ENCODE measurements at places on chromosomes 6 and 20.

DNA sequence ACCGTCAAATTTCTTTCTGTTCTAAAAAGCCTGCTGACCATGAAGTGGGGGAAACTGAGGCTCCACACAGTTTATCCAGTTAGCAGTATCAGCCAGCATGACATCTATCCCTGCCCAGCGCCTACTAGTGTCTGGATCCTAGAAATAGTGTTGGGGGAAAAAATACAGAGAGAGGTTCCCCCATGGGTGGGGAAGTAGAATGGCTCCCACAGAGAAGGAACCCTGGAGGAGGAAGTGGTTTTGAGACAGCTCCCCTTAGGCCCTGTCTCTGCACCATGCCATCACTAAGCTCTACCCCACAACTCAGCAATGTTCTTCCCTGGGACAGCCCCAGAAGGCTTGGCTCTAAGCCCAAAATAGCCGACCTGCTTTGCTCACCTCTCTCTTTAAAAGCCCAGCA lies 153.4 kb downstream of the MBOAT1 start:
- DNase-seq = no peak

DNA sequence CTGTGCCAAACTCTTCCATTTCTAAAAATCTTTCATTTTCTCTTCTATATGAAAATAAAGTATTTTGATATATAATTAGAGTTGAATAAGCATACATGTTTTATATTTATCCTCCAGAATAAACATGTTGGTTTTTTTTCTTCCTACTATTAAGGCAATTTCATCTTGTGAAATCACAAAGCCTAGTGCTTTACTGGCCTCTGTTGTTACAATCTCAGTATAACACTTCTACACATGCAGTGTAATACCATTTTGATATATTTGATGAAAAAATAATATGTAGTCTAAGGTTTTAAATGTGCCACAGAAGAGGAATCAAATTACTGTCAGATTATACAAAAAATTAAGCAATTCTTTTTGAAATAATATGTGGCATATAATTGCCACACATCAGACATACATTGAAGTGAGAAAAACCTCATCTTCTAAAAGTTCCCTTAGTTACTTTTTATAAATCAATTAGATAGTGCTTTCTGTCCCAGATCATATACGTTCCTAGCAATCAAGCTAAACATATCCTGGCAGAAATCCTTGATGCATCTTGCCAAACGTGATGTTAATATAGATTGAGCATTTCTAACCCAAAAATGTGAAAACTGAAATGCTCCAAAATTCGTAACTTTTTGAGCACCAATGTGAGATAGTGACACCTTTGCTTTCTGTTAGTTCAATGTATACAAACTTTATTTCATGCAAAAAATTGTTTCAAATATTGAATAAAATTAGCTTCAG lies 225.1 kb upstream of the MANEA start:
- peak; percentile 2 for DNase-seq

- DNase-seq = no peak
These were observed 4.6 kb downstream of the POU3F2 start for GRCh38 chr6:98838975-98839374.

DNA sequence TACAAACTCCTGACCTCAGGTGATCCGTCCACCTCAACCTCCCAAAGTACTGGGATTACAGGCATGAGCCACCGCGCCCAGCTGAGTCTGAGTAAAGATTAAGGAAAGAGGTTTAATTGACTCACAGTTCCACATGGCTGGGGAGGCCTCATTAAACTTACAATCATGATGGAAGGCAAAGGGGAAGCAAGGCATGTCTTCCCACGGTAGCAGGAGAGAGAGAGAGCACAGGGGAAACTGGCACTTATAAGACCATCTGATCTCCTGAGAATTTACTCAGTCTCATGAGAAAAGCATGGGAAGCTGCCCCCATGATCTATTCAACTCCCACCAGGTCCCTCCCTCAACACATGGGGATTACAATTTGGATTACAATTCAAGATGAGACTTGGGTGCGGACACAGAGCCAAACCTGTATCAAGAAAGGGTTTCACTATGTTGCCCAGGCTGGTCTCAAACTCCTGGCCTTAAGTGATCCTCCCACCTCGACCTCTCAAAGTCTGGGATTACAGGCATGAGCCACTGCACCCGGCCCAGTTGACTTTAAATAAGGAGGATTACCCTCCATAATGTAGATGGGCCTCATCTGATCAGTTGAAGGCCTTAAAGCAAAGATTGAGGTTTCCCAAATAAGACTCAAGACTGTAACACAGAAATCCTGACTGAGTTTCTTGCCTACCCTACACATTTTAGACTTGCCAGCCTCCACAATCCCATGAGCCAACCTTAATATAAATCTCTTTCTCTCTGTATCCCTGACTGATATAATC lies 13.1 kb upstream of the PEX7 start:
- DNase-seq = no peak

DNA sequence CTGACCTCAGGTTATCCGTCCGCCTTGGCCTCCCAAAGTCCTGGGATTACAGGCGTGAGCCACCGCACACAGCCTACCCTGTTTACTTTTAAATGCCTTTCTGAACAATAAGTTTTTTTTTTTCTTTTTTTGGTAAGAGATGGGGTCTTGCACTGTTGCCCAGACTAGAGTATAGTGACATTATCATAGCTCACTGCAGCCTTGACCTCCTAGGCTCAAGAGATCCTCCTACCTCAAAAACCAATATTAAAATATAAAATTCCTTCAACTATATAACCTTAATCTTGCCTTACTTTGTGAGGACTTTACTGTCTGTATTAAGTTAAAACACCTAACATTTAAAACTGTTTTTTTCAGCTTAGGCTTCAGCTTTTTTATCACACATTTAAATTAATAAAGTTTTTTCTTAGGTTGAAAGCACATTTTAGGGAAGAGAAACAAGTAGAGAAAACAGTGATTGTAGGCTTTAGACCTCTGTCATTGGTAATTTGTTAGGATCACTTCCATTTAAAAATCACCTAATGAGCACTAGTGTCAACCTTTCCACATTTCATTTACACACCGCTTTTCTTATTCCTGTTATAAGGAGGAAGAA lies 2.9 kb downstream of the UBR2 start:
- DNase-seq = no peak

- no peak for DNase-seq
These were observed 379.2 kb downstream of the BMP2 start for GRCh38 chr20:7146552-7147219.

GRCh38 chr20:47500554-47500953 lies 1.1 kb upstream of the NCOA3 start:
- no peak for DNase-seq

DNA sequence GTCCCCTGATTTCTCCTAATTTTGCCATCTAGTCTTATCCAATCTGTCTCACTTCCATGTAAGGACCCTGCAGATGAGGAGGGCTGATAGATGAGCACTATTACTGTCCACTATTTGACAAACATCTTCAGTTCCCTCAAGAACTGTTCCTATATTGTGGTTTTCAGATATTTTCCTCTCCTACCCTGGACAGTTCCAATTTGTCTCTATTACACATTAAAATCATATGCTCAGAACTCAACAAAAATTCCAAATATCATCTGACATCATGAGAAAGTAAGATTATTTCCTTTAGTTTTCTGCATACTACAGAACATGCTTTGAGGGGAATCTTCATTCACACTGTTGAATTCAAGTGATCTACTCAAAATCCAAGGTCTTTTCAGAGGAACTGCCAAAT lies 265.6 kb upstream of the ARID1B start:
- no peak for DNase-seq

- no peak for DNase-seq
These were observed 82.1 kb downstream of the PREP start for GRCh38 chr6:105320765-105321164.
